ENCODE measurements at places on chromosomes 4 and X.
A peak's percentile ranks its signal among the peaks of the same experiment; 100 is the strongest.

GRCh38 chr4:75708218-75708691, 16.1 kb upstream of the USO1 start:
- ATAC-seq: no peak

DNA sequence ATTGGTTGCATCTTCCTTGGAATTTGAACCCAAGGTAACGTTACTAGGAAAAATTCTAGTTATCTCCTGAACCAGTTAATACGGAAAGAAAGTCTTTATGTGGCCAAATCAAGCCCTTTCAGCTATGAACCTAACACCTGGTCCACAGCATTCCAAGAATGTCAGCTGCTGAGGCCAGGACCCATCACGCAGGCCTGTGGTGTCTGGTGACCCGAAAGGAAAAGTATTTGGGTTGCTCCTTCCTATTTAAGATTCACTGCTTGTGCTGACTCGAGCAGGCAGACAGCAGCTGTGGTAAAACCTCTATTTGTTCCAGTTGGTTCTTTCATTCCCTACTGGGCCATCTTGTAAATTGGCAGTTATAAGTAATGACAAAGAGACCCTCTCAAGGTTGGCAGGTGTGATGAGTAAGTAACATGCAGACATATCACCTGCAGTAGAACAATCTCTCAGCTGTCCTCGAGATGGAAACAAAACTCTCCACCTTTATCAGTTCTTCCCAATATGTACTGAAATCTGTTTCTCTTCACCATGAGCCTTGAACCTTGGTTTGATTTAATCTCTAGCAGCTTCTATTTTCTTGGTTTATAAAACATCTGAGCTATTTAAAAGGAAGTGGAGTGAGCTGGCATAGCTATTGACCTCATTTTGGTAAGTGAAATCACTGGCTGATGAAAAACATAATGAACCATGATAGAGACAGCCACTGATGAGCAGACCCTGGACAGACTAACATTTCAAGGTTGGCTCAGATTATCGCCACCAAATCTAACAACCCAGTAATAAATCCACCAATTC, 182.1 kb upstream of the SMIM31 start:
- no peak for ATAC-seq

- no peak for ATAC-seq
Measured at GRCh38 chrX:12349201-12349600, 210.9 kb downstream of the FRMPD4 start.

GRCh38 chr4:6031846-6032245, 13.6 kb upstream of the C4orf50 start:
- no peak for ATAC-seq

GRCh38 chrX:153478746-153479145, 8.4 kb upstream of the HAUS7 start:
- no peak for ATAC-seq

GRCh38 chrX:111352424-111352823, 59.6 kb downstream of the DCX start:
- no peak for ATAC-seq

DNA sequence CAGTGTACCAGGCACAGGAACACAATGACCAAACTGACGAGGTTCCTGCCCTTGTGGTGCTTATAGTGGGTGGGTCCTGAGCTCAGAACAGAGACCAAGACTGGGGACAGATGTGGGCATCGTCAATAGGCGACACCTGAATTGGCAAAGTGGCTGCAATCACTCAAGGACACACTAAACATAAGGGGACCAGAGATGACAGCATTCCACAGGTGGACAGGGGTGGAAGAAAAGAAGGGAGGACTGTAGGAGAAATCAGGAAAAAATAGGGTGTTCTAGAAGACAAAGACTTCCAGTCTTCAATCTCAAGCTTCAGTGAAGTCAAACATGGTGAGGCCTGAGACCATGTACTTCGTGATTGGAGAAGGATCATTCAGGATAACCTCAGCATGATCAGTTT, 5.8 kb downstream of the SH3KBP1 start:
- no peak for ATAC-seq

DNA sequence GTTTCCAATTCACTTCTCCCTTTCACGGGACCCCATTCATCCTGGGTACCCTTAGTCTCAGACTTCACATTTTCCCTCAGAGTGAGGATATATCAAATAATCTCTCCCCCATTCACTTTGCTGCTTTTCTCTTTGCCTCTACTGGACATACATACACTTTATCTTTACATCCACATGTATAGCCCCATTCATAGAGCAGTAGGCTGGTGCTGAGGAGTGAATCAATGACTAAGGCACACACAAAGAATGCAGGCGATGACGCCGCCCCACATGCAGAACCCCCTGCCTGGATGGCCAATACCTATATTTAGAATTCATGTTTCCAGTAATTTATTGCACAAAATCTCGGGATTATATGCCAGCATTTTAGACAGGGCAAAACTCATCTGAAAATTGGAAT, 554.3 kb upstream of the TENM3 start:
- ATAC-seq: no peak

- ATAC-seq: peak; percentile 48
Measured at GRCh38 chrX:15723887-15724517, 14.1 kb upstream of the CA5B start.

GRCh38 chr4:19700992-19701391, 550.7 kb upstream of the SLIT2 start:
- ATAC-seq: no peak

GRCh38 chrX:2188330-2188792, 312.4 kb downstream of the DHRSX start:
- ATAC-seq: no peak

- ATAC-seq: no peak
Measured at GRCh38 chr4:175062183-175062592, 144.0 kb downstream of the ADAM29 start.

DNA sequence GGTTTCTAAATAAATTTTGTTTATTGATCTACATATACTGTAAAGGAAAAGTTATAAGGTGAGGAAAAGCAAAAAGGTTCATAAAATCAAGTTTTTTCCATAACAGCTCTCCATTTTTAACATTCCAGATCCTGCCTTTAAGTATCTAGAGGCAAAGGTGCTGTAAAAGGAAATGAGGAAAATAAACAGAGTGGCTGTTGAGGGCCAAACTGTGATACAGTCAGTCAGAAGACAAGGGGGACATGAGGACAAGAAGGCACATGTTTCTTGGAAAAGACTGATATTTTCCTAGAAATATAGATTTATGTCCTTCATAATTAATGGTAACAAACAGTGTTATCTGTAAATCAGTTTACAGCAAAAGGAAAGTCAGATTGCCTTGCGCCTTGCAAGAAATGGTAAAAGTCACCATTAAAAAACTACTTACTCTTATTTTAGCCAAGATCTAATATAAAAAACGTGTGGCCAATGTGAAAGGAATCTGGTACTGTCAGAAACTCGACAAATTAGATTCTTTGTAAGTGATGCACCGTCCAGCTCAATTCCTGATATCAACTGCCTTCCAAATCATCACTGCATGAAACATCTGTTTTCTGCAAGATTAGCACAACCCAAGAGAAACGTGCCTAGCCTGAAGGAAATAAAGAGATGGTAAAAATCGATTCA, 34.0 kb upstream of the VEGFD start:
- no peak for ATAC-seq

- ATAC-seq: no peak
Measured at GRCh38 chrX:134371133-134371532, 88.8 kb upstream of the HPRT1 start.

DNA sequence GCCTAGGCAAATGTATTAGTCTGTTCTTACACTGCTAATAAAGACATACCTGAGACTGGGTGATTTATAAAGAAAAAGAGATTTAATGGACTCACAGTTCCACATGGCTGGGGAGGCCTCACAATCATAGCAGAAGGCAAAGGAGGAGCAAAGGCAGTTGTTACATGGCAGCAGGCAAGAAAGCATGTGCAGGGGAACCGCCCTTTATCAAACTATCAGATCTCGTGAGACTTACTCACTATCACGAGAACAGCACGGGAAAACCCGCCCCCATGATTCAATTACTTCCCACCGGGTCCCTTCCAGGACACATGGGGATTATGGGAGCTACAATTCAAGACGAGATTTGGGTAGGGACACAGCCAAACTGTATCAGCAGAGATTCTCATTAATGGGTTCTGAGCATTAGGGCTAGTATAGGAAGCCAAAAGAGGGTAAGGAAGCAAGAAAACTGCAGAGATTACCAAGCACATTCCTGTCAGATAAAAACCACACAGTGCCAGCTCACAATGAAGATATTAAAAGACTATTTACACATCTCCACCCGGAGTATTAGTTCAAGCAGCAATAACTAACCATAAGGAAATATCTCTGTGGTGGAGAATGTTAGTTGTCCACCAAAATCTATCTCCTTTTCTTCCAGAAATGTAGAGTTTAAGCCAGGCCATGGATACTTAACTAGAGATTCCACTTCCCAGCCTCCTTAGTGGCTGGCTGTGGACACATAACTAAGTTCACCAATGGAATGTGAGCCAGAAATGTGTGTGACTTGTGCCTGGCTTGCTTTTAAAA, 61.2 kb upstream of the HOPX start:
- ATAC-seq: no peak

GRCh38 chrX:20221902-20222301, 44.8 kb downstream of the RPS6KA3 start:
- ATAC-seq: no peak

DNA sequence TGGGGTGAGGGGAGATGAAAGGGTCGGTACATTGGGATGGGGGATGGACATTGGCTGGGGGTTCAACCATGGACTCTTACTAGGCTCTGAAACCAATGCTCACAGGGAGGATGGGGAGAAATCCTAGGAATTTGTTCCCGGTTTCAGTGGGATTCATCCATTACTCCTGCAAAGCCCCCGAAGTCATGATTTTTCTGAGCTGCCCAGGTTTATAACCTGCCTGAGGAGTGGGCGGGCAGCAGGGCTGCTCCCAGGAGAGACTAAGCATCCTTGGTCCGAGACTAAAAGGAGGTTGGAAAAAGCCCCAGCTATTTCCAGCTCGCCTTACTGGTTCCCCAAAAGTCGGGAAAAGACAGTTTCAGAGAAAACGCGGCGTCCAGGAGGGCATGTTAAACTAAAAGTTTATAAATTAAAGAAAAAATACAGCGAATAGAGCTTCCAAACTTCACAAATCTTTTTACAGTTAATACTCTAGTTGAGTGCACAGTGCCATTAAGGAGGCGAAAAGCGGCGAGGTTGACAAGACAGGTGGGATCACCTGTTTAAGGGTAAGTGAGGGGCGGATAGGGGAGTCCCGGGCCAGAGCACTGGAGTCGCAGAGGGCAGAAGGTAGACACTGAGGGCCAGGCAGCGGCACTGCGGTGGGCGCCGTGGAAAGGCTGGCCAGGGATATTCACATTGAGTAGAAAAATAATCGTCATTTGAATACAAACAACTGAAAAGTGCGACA, 3.7 kb downstream of the NKX3-2 start:
- ATAC-seq: no peak

- peak; percentile 41 for ATAC-seq
Measured at GRCh38 chr4:174214101-174214878, 69.2 kb downstream of the FBXO8 start.

DNA sequence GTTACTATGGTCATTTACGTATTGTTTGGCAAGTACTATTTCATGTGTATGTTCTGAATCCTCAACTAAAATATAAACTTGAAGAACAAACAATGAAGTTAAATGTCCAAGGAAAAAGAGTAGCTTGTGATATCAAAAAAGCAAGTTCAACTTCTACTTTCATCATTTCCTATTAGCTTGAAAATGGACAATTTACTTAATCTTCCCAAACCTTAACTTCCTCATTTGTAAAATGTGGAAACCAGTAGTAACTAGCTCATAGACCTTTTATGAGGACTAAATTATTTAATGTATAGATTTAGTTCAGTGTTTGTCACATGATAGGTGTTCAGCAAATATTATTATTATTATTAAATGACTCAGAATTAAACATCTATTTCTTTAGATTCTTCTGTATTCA, 276.8 kb upstream of the TET2 start:
- no peak for ATAC-seq

DNA sequence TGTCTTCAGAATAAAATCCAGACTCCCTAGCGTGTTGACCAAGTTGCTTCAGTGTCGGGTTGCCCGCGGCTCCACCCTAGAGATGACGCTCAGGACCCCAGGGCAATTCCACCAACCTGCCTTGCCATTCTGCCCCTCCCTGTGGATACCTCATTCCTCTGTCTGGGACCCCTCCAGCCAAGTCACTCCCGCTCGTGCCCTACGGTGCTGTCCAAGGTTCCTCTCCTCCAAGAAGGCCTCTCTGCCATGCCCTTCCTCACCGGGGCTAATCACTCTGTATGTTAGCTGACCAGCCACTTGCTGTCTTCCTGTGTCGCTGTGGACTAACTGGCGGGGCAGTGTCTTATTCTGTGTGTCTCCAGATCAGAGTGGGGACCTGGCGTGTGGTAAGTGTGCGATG, 46.6 kb downstream of the TENM3 start:
- ATAC-seq: no peak

DNA sequence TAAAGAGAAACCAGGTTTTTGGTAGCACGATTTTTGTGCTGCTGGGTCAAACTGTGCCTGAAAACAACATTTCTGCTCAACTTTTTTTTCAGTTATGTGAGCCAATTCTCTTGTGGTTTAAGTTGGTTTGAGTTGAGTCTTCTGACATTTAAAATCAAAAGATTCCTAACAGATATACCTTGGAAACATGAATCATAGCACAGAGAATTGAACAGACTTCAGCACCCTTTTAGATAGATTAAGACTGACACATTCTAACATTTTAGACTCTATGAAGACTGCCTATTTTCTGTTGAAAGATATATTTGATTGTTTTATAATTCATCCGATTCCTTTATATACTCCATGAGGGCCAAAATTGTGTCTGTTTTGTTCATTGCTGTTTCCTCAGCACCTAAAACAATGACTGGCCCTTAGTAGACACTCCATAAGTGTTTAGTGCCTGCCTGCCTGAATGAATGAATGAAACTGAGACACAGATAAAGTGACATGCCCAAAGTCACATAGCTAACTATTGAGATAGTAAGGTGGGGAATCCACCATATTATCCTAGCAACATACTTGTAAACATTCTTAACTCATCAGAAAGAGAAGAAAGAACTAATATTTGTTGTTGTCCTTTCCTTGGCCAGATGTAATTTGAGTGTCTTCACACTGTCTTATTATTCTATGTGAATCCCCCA, 624.0 kb downstream of the MID1IP1 start:
- peak; percentile 73 for ATAC-seq

GRCh38 chrX:12488771-12489170, 302.4 kb upstream of the PRPS2 start:
- ATAC-seq: no peak

GRCh38 chr4:20430259-20430941, 178.7 kb downstream of the SLIT2 start:
- ATAC-seq: no peak

- ATAC-seq: no peak
Measured at GRCh38 chr4:183320211-183321059, at the start of gene CLDN22. TSS of gene CLDN22 (minus strand) at chr4:183320276. CDS start at chr4:183320218, 58 bp downstream.

DNA sequence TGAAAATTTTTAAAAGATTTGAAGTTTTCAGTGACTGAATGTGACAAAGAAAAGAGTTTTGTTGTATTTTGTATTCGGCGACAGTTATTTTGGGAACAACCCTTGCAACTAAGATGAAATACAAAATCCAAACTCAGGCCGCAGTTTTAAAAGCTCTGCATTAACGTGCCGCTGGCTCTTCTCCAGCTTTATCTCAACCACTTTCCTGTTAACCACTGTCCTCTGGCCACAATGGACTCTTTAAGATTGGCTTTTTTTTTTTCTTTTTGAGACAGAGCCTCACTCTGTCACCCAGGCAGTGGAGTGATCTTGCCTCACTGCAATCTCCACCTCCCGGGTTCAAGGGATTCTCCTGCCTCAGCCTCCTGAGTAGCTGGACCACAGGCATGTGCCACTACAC, 22.1 kb upstream of the AMTN start:
- ATAC-seq: no peak

- ATAC-seq: no peak
Measured at GRCh38 chrX:148035380-148035779, 54.2 kb downstream of the FMR1NB start.

All from activated CD4-positive, CD25-positive, alpha-beta regulatory T cell treated with anti-CD3 and anti-CD28 coated beads, Interleukin-2, amount 50 U/mL, for 24 hours (primary cell).